ENCODE measurements at places on chromosomes 6 and 20. TPM values are rescaled to one million over a fixed set of nuclear protein-coding genes. Genes with fewer than 3 reads are reported as not detected.

Gene MACROD2
- total RNA-seq = 0.88 TPM

Gene VSTM2L
- 0.22 TPM for total RNA-seq

Gene PRRT1
- total RNA-seq = 0.29 TPM

Gene TASP1
- 7.2 TPM for total RNA-seq

Gene SUMO4
- 1.5 TPM for total RNA-seq

Gene KCNK16
- not detected for total RNA-seq

Gene FAM217A
- total RNA-seq = not detected

Gene C6orf58
- total RNA-seq = not detected

Data from placental pericyte (primary cell).